ENCODE measurements at places on chromosomes 7 and 10. TPM values are rescaled to one million over a fixed set of nuclear protein-coding genes. Genes with fewer than 3 reads are reported as not detected.

The TRIM73 gene
- total RNA-seq, result 1.7 TPM

The AKR1D1 gene
- 93.9 TPM for total RNA-seq

The HOXA7 gene
- under 0.01 TPM for total RNA-seq

The TYW1 gene
- 8.5 TPM for total RNA-seq

The GRID1 gene
- 0.17 TPM for total RNA-seq

DNA sequence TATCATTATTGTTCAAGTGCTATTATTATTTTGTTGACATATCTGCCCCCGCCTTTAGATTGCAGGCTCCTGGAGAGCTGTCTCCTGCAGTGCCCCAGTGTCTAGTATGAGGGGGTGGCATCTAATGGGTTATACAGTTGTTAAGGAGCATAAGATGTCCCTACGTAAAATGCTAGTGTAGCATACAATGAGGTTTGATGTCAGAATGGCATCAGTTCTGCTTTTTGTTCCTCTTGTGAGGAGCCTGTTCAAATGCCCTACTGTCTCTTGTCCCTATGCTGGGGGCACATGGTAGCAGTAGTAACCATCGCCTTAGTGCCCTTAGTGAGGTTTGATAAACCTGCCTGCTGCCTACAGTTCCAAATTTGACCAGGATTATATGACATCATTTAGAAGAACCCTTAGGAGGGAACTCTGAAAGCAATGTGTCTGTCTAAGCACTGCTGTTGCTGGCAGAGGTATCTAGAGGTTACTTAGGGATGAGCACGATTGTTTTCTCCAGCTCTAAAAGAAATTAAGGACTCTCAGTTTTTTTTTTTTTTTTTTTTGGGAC is 9.7 kb downstream of the CREM start:
- DNase-seq, result no peak

- peak; percentile 43 for DNase-seq
These were observed 63.4 kb downstream of the HPSE2 start for GRCh38 chr10:99172128-99172738.

DNA sequence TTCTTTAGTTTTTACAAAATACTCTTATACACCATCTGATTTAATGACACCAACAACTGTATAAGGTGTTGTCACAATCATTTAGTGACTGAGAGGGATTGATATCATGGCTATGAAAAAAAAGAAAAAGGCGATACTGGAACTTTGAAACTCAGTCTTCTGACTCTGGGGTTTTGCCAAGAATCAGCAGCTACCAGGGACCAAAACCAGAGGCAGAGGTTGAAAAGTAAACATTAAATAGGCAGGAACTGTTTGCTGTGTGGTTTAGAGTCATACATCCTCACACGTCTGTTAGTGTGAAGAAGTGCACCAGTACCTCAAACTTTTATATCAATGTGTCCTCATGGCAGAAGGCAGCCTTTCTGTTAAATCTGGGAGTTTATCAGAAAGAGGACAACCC is 19.9 kb upstream of the GGCT start:
- no peak for DNase-seq

DNA sequence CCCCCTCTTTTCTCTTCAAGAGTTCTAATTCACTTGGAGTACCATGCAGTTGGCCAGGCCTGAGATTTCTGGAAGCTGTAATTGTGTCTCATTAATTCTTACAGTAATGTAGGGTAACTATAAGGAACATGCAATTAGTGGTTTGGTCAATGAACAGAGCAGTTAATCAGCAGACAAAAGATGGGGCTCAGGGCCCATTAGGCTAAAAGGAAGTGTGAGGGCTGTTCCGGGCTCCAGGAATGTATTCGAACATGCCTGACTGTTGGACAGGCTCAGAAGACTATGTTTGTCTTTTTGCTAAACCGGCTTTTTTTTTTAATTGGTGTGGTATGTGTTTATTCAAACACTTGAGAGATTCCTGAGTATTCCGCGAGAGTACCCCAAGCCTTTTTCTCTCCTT is 42.5 kb upstream of the FZD8 start:
- no peak for DNase-seq

DNA sequence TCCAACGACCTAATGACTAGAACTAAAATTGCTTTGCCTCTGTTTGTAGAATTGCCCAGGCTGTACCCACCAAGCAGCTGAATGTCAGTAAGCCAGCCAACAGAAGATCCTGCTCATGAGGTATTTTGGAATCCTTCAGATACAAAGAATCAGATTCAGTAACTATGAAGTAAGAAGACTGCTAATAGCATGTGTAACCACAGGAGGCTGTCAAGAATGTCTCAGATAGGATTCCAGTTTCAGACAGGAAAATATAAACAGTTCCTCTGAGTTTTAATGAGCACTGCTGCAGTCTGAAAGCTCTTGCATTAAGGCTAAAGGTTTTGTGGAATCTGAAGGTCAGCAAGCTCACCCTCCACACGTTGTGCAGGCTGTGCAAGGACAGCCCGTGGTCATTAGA is 112.6 kb upstream of the ADAM12 start:
- no peak for DNase-seq

DNA sequence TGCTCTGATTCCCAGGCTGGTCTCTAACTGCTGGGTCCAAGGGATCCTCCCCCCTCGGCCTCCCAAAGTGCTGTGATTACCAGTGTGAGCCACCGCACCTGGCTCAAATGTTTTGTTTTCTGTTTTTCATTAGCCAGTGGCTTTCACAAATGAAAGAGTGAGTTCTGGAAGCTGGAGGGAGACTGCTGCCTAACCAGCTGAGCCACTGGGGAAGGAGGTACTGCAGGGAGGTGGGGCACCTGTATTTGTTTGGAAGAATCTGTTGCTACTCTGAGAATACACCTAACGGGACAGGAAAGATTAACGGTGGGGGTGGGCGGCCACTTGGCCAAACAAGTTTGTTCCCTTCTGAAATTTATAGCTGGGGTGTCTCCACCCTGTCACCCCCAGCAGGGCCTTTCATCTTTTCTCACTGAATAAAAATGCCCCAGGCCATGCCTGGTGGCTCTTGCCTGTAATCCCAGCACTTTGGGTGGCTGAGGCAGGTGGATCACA is 4.7 kb downstream of the STOX1 start:
- no peak for DNase-seq

DNA sequence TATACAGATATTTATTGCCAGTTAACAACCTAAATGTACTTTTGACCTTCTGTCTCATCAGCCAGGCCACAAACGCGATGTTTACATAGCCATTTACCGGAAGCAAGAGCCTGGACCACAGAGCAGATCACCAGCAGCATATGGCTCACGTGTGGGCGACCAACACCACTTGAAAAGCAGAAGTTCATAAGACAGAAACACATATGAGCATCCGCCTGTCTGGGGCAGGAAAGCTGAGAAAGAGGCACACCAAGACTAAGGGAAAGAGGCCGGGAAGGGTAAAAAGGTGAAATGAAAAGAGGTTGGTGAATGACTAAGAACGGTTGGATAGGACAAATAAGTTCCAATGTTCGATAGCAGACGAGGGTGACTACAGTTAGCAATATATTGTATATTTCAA is 1.3 kb downstream of the ABCB1 start:
- no peak for DNase-seq

- DNase-seq, result no peak
These were observed 98.5 kb downstream of the TACC2 start for GRCh38 chr10:122087436-122087835.

- DNase-seq, result no peak
These were observed 1.3 kb downstream of the SERPINE1 start for GRCh38 chr7:101128040-101128834.

- DNase-seq, result no peak
These were observed 97.9 kb upstream of the IKZF1 start for GRCh38 chr7:50206453-50207250.

- no peak for DNase-seq
These were observed 77.3 kb upstream of the PPIF start for GRCh38 chr10:79269969-79270368.

DNA sequence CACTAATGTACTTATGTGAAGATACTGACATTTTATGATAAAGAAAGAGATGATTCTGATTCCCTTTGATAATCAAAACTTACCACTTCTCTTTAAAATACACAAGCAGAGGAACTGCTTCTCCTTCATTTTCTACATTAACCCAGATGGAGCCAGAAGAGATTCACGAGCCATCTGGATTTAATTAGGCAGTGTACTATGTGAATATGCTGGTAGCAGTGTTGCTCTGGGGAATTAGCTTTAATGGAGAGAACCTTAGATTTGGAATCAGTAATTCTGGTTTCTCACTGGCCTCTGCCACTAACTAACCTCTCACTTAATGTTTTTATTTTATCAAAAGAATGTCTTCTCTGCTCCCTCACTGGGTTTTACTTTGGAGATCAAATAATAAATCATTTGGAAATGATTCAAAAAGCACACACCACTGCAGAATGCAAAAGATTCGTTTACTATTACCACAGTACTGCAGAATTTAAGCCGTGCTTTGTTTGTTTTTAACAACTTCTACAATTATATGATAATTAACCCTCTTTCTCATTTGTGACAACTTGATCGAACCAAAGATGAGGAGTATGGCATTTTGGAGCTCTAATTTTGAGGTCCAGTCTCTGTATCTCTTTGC is 77.5 kb upstream of the PHYHIPL start:
- no peak for DNase-seq

DNA sequence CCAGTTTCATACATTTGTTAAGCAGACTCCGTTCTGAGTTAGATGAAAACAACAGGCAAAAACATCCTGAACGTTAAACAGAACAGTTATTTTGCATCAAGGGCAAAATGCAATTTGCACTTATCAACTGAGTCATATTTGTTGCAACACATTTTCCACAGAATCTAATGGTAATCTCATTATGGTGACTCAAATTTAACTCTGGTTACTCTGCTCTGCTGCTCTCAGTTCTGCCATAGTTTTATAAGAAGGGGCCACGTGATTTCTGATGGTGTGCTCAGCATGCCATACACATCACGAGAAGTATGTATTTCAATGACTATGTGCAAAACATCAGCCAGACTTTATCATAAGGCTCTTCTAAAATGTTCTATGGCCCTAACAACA is 148.8 kb downstream of the CHCHD3 start:
- no peak for DNase-seq

GRCh38 chr10:43153901-43154300 is 15.7 kb downstream of the CSGALNACT2 start:
- no peak for DNase-seq

- no peak for DNase-seq
These were observed 28.9 kb downstream of the POR start for GRCh38 chr7:75943864-75944263.

DNA sequence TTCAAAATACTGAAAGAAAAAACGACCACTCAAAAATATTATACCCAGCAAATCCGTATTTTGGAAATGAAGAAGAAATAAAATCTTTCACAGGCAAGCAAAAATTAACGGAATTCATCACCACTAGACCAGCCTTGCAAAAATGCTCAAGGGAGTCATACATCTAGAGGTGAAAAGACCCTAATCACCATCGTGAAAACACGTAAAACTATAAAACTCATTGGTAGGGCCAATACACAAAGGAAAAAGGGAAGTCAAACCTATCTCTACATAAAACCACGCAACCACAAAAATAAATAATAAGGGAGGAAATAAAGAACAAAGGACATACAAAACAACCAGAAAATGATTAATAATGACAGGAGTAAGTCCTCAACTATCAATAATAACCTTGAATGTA is 6.6 kb upstream of the AKR1B1 start:
- DNase-seq, result no peak

DNA sequence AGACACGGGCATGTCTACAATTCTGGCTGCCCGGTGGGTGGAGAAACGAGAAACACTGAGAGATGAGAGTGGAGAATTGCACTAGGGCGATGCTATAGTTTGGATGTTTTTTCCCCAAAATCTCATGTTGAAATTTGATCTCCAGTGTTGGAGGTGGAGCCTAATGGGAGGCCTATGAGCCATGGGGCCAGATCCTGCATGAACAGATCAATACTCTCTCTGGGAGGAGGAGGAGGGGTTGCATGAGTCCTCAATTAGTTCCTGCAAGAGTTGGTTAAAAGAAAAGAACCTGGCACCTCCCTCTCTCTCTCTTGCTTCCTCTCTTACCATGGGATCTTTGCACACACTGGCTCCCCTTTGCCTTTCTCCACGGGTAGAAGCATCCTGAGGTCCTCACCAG is 299.1 kb downstream of the CALN1 start:
- DNase-seq, result no peak

DNA sequence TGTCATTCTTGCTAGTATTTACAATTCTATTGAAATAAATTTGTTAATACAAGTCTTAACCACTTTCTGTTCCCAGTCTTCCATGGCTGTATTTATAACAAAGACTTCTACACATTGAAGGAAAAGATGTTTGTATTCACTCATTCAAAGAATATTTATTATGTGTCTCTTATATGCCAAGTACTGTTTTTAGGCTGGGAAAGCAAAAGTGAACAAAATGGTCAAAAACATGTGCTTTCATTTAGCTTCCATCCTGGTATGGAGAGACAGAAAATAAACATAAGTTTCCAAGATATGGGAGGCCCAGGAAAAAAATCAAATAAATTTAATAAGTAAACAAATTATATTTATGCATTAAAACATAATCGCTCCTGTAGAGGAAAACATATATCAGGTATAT is 22.9 kb downstream of the CPED1 start:
- DNase-seq, result no peak

DNA sequence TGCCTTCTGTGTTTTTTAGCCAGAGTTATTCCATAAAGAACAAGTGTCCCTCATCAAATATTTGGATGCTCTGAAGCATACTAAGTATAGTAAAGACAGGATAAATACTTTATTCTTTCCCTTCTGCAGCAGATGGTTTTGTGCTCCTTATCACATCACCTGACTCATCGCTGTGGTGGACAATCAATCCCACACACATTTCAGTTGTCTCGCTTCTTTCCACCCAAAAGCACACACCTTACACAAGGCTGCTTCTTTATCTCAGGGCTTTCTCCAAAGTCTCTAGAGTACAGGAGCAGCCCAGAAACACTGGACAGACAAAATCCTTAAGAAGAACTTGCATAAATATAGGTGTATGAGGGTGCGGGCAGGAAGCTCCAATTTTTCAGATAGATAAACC is 43.4 kb downstream of the IGF2BP3 start:
- DNase-seq, result no peak

- peak; percentile 30 for DNase-seq
These were observed 421.0 kb downstream of the PTPRN2 start for GRCh38 chr7:158166386-158167340.

DNA sequence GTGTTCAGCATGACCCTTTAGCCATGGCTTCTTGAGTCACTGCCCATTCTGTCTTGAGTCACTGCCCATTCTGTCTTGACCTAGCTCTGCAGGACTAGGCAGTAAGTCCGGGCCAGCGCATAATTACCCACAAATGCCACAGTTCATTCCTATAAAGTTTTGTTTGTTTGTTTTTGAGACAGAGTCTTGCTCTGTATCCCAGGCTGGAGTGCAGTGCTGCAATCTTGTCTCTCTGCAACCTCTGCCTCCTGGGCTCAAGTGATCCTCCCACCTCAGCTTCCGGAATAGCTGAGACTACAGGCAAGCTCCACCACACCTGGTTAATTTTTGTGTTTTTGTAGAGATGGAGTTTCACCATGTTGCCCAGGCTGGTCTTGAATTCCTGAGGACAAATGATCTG is 32.7 kb upstream of the TARP start:
- no peak for DNase-seq

DNA sequence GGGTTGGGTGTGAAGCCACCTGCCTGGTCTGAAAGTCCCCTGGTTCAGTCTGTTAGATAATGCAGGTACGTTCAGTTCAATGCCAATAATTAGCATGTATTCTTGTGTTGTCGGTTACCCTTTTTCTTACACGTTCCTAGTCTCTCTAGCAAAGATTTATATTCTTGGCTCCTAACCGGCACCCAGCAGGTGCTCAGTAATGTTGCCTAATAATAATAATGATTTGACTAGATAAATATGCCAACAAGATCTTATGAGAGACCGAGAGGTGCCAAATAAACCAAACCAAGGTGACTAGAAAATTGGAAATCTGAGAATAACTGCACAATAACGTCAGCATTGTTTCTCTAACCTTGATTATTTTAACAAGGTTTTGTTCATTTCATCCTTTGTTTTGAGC is 1.1 kb upstream of the SMIM30 start:
- DNase-seq, result no peak

Measured in liver (tissue), 10 donors.